ENCODE measurements at places on chromosomes 5 and 9. TPM values are rescaled to one million over a fixed set of nuclear protein-coding genes. Genes with fewer than 3 reads are reported as not detected.

DNA sequence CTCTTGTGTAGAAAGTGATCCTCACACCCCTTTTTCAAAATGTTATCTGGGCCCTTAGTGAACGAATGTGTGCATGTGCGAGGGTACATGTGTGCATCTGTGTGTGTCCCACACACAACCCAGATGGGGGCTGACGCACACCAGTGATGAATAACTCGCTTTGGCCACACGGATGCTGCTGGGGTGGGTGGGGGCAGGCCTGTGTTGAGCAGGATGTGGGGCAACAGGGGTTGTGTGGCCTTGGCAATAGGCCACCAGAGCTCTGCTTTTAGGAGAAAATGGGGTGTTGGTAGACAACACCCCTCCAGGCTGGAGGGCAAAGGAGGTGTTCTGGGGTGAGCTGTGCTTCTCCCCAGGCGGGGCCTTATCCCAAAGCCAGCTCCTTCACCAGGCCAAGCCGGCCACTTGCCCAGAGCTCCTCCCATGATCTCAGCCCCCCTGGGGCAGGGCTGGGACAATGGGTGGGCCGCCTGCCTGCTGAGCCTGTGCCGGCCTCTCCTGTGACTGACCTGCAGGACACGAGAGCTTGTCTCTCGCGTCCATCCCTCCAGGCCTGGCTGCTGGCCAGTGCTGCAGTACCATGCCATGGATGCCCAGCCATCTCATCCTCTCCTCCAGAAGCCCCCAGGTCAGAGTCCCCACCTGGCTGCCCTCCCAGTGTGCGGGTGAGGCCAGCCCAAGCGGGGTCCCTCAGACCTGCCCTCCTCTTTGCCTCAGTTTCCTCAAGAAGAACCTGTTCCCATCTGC, 1.7 kb downstream of the DBN1 start:
- DNase-seq, result no peak

DNA sequence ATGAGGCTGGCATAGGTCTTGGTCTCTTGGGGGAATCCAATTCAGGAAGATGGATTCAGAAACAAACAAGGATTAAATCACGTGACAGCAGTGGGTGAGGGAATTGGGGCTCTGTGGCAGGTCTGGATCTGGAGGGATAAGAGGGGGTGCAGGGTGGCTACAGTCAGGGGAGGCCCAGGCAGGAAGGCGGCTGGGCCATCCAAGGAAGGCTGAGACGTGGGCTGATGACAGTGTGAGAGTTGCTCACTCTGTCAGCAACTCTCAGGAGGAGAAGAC, 65.8 kb upstream of the COL5A1 start:
- no peak for DNase-seq

GRCh38 chr9:86250123-86250522, 9.3 kb downstream of the C9orf153 start:
- DNase-seq, result no peak

DNA sequence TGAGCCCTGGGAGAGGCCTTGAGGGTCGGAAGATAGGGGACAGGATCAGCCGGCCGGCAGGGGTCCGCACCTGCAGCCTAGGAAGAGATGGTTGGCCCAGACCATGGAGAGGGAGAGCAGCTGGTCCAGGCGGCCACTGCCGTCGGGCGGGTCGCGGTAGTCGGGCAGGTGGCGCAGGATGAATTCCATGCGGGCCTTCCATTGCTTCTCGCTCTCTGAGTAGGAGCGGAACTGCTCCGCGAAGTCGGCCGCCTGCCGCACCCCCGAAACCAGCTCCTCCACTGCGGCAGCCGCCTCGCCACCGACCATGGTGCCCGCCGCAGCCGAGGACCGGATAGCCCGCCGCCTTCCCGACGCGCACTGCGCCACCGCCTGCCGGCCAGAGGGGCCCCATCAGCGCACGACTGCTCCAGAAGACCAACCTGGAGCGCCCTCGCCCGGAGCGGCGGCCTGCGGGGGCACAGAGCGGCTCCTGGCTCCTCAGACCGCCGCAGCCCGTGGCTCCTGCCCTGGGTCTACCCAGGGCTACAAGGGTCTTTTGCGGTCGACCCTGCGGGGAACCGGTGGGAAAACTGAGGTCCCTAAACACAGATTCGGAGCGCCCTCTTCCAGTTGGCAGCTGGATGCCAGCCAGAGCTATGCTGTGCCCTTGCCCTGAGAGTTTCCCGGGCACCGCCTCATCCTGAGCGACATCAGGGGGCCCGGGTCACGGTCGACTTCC, at the start of gene CDKN2AIPNL:
Gene CDKN2AIPNL, minus strand, starts transcription at position 336 of the 721 bp plus-strand sequence. Its CDS starts 27 bp downstream, at position 309.
- DNase-seq, result peak; percentile 91

DNA sequence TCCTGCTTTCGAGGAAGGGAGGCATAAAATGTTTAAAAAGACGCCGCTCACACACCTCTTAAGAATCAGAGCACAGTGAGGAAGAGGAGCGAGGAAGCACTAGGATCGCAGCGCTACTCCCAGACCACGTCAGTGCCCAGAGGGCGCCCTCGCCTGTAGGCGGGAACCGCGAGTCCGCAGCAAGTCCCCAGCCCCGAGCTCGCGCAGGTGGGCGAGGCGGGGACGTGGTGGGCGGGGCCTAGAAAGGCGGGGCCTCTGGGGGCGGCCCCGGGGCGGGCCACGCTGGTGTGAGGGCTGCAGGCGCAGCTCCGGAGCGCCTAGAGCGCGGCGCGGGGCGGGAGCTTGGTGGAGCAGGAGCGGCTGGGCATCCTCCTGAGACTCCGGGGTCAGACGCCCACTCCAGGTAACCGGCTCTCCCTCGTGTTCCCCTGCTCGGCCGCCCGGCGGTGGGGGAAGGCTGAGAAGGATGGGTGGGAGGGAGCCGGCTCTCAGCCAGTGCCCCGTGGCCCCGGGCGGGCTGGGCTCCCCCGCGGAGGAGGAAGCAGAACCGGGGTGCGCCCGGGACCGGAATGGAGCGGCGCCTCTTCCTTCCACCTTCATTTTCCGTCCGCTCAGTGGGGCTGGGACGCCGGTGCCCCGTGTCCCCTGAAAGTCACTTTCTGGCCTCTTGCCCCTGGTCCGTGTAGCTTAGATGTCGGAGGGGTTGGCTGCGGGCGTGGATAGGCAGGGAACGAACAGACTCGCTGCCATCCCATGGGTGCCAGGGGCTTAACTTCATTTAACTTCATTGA, at the start of gene GCNT1:
Gene GCNT1, plus strand, starts transcription at position 280 of the 791 bp plus-strand sequence. CDS start 43,200 bp downstream, outside the sequence.
- DNase-seq, result peak; percentile 83

- DNase-seq, result no peak
Observed at GRCh38 chr5:168578538-168579487, at the start of gene PANK3. TSS of gene PANK3 (minus strand) at chr5:168579368. CDS start at chr5:168579283, 85 bp downstream.

- DNase-seq, result no peak
Observed at GRCh38 chr9:76330034-76330433, 64.2 kb downstream of the RFK start.

DNA sequence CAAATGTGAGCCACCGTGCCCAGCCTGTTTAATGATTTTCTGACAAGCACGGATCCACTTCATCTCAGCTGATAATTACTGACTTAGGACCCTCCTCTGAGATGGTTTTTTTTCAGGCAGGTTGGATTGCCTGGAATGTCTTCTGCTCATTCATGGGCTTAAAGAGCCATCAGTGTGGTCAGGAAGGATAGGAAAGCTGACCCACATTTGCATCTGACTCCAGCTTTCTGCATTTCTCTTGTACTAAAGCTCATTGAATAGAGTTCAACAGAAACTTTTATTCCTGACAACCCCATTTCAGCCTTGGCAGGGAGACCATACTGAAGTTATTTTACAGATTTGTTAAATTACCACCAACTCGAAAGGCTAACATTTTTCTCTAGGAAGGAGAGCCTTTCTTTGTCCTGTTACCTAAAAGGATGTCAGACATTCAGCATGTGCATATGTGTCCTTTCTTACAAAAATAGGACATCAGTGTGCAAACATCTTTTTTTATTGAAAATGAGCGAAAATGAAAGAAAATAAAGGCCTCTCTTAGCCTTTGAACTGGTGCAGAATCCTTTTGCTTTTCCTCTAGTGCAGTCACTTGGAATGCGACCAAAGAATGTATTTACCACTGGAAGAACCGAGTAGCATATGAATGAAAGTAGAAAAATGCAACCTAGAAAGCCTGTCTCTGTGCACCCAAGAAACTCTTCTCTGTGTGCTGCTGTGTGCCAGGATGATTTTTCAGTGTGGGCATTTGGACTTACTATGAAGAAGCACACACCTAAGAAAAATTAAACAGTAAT, 26.6 kb downstream of the ADCY2 start:
- DNase-seq, result no peak

DNA sequence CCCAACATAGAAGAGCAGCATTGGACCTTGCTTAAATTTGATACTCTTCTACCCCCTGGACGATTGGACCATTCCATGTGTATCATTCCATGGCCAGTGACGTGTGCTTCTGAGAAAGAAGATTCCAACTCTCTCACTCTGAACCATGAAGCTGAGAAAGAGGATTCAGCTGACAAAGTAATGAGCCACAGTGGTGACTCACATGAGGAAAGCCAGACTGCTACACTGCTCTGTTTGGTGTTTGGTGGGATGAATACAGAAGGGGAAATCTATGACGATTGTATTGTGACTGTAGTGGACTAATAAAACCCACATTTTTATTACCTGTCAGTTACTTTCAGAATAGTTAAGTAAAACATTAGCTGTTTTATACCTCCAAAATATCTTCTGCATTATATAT, 7.5 kb downstream of the HSPA5 start:
- DNase-seq, result no peak

DNA sequence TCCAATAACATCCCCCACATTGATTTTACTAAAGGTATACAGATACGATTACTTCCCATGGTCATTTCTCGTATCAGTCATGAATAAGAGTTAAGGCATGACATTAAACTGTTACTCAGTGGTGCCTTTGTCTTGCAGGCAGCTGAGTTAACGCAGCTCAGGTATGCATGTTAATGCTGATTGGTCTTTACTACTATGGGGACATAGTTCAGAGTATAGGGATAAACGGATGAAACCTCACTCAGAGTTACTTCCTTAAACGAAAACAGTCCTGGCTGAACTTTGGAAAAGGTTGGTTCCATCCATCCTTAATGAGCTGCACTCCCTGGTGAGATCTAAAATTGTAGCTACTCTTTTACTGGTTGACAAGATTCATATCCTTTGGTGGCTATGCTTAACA, 87.0 kb downstream of the ACTL7B start:
- no peak for DNase-seq

DNA sequence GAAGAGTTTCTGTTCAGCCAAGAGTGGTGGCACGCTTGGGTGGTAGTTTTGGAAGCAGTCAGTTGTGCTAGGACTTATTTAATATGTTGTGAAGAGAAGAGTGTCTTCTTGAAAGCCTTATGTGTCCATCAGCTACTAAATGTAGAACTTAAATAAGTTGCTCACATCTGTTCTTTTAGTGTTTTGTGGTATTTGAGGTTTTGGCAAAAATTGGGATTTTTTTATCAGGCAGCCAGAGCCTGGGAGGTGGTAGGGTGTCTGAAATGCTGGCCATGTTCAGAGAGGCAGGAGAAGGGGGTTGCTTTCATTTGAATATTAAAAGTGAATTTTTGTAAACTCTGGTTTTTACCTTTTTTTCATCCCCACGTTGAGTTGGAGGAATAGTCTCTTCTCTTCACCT, 24.2 kb upstream of the ZBTB34 start:
- no peak for DNase-seq

DNA sequence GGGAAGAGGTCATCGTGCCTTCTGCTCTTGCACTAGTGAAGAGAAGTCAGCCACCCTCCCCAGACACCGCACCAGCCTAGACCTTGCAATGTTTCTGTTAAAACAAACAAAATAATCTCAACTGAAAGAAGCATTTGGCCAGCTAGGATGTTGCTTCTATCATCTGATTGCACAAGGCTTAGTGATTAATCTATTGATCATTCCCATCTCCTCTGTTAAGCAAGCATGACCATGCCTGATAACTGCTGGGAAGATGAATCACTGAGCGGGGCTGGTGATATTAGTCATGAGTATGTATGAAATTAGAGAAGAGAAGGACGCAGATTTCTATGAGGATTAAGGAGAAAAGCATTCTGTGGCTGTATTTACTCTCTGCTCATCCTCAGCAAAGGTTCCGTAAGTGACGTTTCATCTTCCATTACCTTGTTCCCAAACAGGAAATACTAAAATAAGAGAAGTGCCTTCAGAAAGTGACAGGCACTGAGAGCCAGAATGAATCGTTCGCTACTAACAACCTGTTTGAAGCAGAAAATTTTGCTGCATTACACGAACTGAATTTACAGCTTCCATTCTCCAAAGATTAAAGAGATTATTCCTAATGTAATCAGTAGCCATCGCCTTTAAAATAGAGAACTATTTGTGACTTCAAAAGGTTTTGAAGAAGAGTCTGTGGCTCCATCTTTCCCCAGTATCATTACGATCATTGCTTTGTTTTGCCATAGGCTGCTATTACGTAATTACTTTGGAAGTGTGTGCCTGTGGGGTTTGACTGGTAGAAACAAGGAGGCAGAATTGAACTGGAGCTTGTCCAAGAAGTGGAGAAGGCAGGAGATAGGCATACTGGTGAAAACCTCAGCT, 219.1 kb downstream of the MED10 start:
- no peak for DNase-seq

GRCh38 chr5:69331528-69332445, 814 bp downstream of the CCDC125 start:
- DNase-seq, result peak; percentile 48

DNA sequence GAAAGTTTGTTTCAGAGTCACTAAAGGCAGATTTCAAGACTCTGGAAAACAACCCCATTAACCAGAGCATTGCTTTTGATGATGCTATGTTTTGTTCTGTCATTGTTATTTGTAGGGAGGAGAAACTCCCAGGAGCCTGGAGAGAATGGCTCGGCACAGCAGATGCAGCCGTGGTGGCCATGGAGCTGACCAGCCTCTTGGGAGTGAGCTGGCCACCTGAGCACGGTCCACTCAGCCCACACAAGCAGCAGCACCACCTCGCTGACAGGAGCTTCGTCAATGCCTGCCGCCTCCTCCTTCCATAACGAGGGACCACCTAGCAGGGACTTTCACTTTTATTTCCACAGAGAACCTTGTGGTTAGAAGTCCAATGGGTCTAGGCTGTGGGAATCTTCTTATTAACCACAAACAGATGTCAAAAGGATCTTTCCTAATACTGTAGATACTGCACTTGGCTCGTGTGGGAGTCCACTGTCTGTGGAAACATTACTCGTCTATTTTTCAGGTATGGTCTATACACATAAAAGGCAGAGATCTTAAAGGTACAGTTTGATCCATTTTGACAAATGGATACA, 21.0 kb upstream of the SMIM32 start:
- DNase-seq, result no peak

- DNase-seq, result no peak
Observed at GRCh38 chr5:178670351-178670885, 43.6 kb upstream of the CLK4 start.

The PIP5K1B gene
- 10.3 TPM for total RNA-seq

The ZNF608 gene
- 24.0 TPM for total RNA-seq

The PCDHGA2 gene
- 0.20 TPM for total RNA-seq

The C5orf58 gene
- total RNA-seq, result not detected

The MARCHF3 gene
- 0.61 TPM for total RNA-seq

The ALDH1A1 gene
- total RNA-seq, result 104 TPM

The C9orf152 gene
- total RNA-seq, result 0.36 TPM

The TRIM14 gene
- 30.3 TPM for total RNA-seq

The SPATA31E1 gene
- total RNA-seq, result not detected

The SNCAIP gene
- 1.0 TPM for total RNA-seq

The GRIN3A gene
- total RNA-seq, result not detected

Data from Caco-2 (cell line).